Hematopoietic multipotent progenitor cell treated with erythropoietin and hydrocortisone succinate and interleukin-3 and kit ligand, for 15 days (in vitro differentiated cells): ENCODE measurements at places on chromosomes 5 and 9.

DNA sequence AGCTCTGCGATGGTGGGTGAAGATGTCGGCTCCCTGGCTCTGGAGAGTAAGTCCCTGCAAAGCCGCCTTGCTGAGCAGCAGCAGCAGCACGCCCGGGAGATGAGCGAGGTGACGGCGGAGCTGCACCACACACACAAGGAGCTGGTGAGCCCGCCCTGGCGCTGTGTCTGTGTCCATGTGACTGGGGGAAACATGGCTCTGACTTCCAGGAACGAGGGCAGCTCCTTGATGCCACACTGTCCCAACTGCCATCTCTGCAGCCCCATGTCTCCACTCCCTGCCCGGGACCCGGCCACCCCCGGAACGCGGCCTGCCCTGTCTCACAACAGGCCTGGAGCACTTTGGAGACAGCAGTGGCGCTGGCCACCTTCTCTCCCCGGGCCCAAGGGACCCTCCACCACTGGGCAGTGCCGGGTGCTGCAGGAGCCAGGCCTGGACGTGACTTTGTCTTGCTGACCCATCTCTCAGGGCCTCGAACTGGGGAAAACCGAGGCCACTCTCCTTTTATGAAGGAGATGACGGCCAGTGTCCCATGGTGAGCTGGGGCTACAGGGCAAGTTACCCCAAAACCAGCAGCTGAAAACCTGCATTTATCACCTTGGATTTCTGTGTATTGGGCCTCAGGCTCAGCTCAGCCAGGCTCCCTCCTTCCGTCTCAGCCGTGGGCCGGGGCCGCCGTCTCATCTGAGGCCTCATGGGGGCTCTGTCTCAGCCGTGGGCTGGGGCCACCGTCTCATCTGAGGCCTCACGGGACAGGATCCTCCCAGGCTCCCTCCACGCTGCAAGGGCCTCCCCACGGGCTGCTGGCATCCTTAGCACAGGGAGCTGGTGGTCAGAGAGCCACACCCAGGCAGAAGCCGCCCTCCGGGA lies 28.6 kb downstream of the CEP72 start:
- DNase-seq = no peak

GRCh38 chr5:135481387-135481786 lies 29.2 kb upstream of the TIFAB start:
- no peak for DNase-seq

DNA sequence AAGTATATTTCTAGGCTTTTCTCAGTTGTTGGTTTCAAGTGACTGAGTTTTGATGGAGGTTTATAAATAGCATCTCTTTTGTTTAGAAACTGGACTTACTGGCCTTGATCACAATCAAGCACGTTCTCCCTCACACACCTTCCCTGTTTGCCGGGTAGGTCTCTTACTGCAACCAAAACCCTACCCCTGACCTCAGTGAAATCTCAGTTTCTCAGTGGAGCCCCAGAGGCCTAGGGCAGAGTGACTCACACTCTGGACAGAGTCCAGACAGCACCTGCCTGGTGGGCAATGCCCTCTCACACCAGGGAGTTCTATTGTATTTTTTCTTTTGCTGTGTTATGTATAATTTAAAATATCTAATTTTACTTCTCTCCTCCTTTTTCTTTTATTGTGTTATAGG lies 48.4 kb upstream of the EPB41L4B start:
- DNase-seq = no peak

DNA sequence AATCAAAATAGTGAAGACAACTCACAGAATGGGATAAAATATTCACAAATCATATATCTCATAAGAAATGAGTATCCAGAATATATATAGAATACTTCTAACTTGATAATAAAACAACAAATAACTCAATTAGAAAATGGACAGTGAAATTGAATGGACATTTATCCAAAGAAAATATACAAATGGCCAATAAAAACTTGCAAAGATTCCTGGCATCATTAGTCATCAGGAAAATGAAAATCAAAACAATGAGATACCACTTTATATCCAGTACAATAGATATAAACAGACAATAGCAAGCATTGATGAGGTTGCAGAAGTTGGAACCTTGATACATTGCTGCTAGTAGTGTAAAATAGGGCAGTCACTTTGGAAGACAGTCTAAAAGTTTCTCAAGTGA lies 12.8 kb upstream of the TLR4 start:
- DNase-seq = no peak

GRCh38 chr5:98402130-98402529 lies 371.3 kb upstream of the RGMB start:
- no peak for DNase-seq

DNA sequence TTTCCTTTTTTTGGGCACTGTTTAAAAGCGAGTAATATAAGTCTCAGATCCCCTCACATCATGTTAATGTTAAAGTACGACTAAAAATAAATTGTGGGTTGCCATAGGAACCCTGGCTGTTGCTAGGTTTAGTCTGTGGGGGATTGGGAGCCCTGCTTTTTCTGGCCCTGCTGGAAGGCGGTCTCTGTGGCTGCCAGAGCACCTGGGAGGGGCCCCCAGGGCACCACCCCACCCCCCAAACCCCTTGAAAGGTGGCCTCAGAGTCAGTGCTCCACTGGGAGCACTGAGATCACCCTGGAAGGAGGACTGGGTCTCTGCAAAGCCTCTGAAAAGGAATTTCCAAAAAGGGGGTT lies 66.2 kb upstream of the NEURL1B start:
- no peak for DNase-seq

- no peak for DNase-seq
Observed at GRCh38 chr9:624935-625500, 216.5 kb upstream of the DMRT1 start.

GRCh38 chr9:118028225-118028624 lies 324.0 kb downstream of the TLR4 start:
- no peak for DNase-seq

GRCh38 chr5:66307647-66308241 lies 163.6 kb downstream of the SREK1 start:
- DNase-seq = peak; percentile 67

DNA sequence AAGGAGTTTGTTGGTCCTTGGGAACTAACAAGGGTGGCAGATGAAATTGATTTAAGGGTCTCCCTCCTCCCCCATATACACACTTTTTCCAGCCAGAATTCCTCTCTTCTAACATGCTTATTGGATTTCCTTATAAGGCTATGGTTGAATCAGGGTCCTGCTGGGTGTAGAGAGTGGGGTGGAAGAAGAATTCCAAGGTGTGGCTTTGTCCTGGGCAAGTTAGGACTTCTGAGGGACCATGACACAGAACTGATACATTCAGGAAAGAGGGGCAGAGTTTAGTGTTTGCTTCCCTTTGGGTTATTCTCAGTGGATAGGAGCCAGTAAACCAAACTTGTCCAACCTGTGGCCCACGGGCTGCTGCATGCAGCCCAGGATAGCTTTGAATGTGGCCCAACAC lies 116.5 kb downstream of the SNX18 start:
- no peak for DNase-seq

GRCh38 chr9:35905051-35905781 lies 786 bp upstream of the HRCT1 start:
- no peak for DNase-seq

DNA sequence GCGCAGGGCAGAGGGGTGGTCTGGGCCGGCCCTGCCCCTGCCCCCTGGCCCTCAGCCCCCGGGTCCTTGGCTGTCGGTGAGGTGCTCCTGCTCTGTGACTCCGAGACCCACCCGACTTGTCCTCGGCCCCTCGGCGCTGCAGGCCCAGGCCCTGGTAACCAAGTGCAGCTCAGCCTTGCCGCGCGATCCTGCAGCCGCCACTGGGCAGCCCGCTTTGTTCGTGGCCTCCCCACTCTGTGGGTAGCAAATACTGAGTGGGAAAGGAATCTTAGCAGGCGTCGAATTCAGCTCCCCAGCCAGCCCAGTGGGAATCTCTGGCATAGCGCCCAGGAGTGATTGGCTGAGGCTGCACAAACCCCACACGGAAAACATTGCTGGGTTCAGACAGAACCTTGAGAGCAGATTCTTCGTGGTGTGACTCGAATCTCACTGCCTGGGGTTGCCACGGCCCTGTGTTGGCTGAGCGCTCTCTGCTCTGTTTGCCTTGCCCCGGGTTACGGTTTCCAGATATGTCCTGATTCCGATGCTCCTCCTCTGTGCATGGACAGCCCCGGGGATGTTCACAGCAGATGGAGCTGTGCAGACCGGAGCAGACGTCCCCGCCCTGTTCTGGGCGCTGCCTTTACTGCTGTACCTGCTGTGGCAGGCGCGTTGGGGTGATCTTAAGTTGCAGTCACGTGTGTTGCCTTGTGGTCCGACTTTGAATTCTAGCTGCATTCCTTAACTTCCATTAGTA lies 13.4 kb upstream of the EXOC3 start:
- no peak for DNase-seq

DNA sequence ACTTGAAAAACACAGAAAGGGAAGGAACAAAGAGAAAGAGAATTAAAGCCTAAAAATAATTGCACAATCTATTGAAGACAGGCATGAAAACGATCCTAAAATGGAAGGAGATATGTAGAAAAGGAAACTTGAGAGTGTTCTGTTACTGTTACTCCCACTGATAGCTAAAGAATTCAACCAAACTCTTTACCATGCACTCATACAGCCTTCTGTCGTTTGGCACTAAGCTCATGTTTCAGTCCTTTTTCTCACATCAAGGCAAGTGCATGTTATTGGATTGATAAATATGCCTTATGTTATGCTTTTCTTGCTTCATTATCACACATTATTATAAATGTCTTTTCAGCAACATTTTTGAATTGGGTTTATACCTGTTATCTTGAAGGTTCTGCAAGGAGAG lies 696.5 kb downstream of the EFNA5 start:
- no peak for DNase-seq

- no peak for DNase-seq
Observed at GRCh38 chr5:179194941-179195381, 134.8 kb downstream of the ZNF354C start.

- no peak for DNase-seq
Observed at GRCh38 chr9:129576546-129577543, 44.1 kb downstream of the C9orf50 start.

GRCh38 chr5:69043655-69043996 lies 50.2 kb upstream of the SLC30A5 start:
- no peak for DNase-seq

DNA sequence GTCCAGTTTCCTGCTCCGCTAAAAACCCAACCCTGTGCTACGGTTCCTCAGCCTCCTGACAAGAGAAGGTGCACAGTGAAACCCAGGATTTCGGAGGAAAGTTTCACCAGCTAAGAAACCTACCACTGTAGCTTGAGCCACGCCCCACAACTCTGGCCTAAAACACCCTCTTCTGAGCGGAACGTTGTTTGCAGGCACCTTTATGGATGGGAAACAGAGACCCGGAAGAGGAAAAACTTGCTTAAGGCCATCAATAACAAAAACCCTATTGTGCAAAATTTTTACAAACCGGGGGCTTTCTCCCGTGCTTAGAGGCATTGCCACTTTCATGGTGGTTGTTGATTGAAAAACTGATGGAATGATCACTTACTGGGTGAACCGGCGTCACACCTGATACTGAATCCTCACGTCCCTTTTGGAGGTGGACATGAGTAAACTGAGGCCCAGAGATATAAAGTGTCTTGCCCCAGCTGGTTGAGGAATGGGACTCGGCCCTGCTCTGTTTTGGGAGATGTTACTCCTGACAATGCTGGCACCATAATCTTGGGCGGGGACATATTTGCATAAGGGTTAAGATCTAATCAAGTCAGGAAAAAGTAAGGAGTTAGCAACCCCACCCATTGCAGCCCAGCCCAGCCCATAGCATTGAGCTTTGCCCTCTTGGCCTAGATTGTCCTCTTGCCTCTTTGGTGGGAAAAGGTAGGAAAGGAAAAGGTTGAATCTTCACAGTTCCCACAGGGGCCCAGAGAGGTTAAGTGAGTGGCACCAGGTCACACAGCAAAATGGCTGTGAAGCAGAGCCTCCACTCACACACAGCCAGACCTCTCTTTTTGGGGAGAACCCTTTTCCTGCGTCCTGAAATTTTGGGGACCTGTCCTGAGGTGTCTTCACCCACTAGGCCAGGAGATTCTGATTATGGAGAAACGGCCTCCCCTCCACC lies 23.2 kb upstream of the PTGS1 start:
- peak; percentile 79 for DNase-seq

DNA sequence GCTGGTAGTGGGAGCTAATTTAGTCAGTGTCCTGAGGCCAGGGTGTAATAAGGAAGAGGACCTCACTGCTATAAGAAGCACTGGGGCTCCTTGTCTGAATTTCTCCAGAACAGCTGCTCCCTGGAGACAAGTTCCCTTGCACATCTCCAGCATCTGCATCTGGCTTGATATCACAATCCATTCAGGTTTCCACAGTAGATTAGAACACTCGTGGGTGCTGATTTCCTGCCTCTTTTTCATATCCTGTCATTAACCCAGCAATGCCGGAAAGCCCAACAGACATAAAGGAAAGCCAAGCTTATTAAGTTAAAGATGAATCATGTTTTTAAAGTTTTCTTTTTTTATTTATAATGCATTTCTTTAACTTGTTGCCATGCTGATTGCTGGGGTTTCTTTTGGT lies 232.3 kb upstream of the WWC1 start:
- DNase-seq = no peak

DNA sequence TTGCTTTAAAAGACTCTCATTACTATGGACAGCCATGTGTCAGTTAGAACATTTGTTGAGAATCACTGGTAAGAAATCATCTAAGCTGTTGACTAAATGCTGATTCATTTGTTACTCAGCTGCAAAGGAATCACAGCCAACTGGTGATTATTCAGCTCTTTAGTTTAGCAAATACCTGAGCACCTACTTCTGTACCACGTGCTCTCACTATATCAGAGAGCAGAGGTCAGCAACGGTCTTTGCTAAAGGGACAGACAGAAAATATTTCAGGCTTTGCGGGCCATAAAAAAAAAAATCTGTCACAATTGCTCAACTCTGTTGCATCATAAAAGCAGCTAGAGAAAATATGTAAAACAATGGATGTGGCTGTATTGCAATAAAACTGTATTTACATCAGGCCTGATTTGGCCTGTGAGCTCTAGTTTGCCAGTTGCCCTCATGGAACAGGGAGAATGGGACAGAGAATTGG lies 377.6 kb downstream of the DNAH5 start:
- DNase-seq = no peak

DNA sequence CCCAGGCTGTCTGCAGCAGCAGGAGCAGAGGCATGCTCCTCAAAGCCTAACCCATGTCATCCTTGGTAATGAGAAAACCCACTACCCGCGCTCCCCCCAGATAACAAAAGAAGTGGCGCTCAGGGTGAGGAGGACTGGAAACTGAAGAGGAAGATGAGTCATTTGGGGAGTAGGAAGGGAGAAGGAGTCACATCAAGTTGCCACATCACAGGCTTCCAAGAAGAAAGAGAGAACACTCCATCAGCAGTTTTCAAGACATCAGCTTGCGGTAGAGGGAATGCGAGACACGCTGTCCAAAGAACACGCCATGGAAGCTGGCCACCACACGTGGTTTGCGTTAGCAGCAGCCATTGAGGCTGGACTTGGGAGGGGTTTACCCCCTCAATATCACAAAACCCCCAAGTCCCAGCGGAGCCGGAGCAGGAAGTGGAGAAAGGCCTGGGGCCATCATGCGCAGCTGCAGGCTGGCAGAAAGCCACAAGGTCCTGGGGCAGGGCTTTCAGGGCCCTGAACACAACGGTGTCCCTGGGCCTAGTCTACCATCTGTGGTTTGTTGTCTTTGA lies 41.5 kb downstream of the SH3PXD2B start:
- DNase-seq = no peak
